Esophagus muscularis mucosa (tissue), 4 donors: ENCODE measurements at places on chromosomes 5 and 9. TPM values are rescaled to one million over a fixed set of nuclear protein-coding genes. Genes with fewer than 3 reads are reported as not detected.

Gene RALGDS
- total RNA-seq: 59.3 TPM

Gene JAKMIP2
- total RNA-seq: 2.6 TPM

Gene PTGES
- total RNA-seq: 4.6 TPM

Gene BTNL8
- total RNA-seq: not detected

Gene SVEP1
- 71.6 TPM for total RNA-seq

Gene P4HA2
- total RNA-seq: 28.8 TPM
